ENCODE measurements at places on chromosomes 16 and 17. TPM values are rescaled to one million over a fixed set of nuclear protein-coding genes. Genes with fewer than 3 reads are reported as not detected.

DNA sequence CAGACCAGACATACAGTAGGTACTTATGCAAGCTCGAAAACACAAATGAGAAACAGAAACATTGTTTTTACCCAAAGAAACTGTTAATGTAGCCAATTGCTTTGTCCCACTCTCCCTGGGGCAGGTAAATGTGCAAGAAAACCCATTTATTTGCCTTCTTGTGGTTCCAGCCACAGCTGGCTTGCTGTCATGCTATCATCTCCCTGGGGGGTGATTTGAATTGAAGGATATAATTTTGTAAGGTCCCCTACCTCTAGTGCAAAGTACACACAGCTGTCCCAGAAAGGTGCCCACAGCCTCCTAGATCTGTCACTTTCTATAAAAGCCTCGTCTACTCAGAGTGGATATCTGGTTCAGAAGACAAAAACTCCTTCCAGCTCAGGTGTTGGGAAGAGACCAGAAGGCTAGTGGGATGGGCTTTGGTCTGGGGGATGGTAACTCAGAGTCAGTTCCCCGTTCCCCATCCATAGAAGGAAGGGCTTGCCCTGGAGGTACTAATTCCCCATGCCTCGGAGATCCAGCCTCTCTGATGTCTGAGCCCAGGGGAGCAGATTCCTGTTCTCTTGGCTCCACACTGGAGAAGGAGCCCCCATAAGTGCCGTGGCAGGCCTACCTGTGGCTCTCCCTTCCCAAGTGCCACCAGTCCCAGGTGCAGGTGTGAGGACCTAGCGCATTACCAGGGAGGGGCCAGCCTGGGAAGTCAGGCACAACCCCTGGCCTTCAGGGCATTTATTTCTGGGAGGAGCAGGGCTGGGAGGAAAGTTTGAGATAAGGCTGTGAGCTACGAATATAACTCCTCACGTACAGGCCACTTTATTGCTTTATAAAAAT is 2.4 kb upstream of the PRR15L start:
- no peak for DNase-seq

DNA sequence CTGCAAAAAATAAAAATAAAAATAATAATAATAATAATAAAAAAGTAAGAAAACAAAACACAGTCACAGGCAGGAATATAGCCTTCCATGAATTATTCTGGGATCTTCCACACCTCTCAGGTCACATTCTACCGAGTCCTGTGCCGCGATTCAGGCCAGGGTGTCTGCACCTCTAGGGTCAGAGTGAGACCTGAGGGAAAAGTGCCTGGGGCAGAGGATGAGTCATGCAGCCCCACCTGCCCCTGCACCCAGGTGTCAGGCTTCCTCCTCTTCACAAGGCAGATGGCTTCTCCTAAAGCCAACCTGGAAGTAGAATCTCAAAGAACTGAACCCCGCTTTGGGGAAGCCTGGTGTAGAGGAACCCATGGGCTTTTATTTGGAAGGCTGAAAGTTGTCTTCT is 283.7 kb downstream of the CPPED1 start:
- DNase-seq: no peak

- no peak for DNase-seq
Measured at GRCh38 chr17:63495491-63495890, 18.6 kb downstream of the ACE start.

DNA sequence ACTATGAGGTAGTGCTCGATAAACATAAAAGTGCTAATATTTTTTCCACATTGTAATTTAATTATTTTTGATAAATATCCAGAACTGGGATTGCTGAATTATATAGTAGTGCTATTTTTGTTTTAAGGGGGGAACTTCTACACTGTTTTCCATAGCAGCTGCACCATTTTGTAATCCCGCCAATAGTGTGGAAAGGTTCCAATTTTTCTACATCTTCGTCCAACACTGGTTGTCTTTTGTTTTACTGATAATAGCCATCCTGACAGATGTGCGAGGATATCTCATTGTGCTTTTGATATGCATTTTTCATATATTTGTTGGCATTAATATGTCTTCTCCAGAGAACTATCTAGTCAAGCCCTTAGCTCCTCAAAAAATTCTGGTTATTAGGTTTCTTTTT is 259.6 kb upstream of the KCNJ16 start:
- no peak for DNase-seq

DNA sequence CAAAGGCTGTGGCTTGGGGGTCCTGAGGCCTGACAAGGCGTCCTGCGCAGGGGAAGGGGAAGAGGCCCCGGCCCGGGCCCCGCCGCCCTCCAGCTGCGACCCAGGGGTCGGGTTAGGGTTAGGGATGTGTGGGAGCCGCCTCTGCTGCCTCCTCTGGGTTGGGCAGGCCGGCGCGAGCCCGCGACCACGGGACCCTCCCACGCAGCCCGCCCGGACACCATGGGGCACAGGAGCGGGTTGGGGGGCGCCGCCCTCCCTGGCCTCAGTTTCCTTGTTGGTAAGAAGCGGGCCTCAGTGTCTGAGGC is 386 bp downstream of the CIAO3 start:
- DNase-seq: no peak

- DNase-seq: no peak
Measured at GRCh38 chr17:36506831-36507230, 20.4 kb downstream of the ZNHIT3 start.

- DNase-seq: no peak
Measured at GRCh38 chr17:27545562-27546229, 85.3 kb upstream of the LGALS9 start.

DNA sequence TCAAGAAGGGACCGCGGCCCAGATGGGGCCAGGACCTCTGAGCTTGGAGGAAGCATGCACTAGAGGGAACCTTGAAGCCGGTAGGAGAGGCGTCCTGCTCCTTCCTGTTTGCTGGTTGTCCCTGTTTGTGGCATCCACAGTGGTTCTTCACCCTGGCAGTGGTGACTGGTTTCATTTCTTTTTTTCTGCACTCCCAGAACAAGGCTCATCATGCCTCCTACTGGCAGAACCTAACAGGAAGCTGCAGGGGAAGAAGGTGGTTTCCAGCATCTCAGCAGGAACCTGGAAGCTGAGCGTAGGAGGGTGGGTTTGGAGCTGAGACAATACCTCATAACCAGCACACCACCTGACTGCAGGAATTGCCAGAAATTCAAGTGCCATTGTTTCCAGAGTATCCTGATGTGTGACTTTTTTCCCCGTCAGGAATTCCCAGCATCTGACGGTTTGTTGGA is 5.8 kb downstream of the TMEM231 start:
- no peak for DNase-seq

- no peak for DNase-seq
Measured at GRCh38 chr17:79742951-79743476, 12.3 kb downstream of the ENPP7 start.

DNA sequence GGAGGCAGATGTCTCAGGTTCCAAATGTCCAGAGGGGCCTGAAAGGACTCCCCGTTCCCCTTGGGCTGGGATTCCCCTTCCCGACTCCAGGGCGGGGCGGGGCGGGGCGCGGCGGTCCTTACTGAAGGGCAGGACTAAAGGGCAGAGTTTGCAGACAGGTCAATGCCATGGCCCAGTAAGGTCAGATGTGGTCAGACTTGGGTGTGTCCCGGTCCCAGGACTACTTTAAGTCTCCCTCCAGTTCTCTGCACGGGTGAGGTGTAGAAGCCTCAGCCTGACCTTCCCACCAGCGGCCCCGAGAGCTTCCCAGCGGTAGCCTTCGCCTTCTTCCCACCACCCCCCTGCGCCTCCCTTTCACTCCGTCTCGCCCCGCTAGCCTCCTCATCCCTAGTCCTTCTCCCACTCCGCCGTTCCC is 532 bp downstream of the KDM6B start:
- DNase-seq: peak; percentile 91

DNA sequence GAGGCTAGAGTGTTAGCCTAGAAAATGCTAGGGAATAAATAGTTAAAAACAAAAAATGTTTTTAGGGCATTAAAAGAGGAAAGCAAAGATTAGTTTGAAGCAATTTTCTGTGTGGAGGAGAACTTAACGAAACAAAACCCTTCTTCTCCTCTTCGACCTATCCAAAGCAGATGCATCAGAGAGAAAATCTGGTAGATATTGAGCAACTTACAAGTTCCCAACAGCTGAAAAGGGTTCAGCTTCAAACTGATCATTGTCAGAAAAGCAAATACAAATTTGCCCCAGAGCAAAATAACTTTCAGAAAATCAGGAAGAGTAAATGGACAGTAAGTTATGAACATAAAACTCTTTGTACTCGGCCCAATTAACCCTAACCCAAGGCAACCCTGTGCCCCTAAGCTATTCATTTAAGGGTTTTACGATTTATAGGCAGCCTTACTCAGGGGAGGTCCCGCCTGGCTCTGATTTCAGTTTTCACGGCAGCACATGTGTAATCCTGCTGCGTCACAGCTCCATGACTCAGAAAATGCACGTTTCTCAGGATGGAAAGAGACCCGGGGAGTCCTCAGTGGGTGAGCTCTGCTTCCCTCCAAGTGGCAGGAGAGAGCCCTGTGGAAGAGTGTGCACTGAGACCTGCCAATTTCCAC is 405.7 kb upstream of the SALL1 start:
- no peak for DNase-seq

GRCh38 chr16:7716660-7717550 is 384.3 kb downstream of the RBFOX1 start:
- no peak for DNase-seq

DNA sequence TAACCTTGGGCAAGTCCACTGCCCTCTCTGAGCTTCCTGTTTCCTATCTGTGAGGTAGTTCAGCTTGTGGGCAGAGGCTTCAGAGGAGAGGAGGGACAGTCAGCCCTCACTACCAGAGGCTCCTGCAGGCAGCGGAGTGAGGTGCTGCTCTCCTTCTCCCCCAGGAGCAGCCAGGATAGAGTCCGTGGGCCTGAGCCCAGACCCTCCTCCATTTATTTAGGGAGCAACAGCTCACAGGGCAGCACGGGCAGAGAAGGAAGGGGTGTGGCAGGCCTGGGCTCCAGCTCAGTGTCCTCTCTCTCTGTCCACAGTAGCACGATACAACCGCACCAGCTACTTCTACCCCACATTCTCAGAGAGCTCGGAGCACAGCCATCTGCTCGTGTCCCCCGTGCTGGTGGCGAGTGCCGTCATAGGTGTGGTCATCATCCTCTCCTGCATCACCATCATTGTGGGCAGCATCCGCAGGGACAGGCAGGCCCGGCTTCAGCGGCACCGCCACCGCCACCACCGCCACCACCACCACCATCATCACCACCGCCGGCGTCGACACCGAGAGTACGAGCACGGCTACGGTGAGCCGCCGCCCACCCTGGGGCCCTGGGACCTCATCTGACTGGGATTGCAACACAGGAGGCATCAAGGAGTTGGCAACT is 42.3 kb downstream of the BEAN1 start:
- peak; percentile 36 for DNase-seq

DNA sequence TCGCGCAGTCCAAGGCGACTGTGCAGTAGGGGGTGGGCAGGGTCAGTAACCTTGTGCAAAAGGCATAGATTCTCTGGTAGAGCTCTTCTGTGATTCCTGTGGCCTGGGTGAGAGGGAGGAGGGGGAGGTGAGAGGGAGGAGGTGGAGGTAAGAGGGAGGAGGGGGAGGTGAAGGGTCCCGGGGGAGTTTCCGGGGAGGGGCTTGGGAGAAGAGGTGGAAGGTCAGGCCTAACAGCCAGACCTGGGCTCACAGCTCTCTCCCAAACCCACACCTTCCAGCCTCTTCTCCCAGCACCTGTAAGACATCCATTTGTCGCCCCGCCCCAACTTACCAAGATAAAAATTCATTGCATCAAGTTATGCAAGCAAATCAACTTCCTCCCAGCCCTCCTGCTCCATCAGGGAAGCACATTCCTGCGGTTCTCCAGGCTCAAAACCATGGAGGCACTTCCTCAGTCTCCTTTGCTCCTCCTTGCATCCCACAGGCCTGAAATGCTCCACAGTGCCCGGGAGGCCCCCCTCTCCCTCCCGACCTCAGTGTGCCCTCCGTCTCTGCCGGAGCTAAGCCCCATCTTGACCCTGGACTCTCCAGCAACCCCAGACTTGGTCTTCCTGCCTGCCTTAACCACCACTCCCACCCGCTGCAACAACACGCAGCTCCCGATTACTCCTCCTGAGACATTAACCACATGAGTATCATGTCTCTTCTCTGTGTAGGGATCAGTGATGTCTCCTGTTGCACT is 30.5 kb downstream of the PIK3R6 start:
- no peak for DNase-seq

DNA sequence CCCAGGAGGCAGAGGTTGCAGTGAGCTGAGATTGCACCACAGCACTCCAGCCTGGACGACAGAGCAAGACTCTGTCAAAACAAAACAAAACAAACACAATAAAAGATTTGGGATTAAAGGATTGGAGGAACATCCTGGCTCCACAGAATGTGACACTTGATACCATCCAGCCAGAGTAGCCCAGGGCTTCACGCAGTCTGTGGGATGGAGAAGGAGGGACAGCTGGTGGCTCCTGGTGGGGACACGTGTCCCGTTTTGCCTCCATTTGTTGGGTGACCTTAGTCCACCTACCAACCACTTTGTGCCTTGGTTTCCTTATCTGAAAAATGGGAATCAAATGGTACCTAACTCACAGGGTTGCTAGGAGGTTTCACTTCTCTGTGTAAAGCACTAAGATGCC is 12.4 kb upstream of the CYB561 start:
- DNase-seq: no peak

DNA sequence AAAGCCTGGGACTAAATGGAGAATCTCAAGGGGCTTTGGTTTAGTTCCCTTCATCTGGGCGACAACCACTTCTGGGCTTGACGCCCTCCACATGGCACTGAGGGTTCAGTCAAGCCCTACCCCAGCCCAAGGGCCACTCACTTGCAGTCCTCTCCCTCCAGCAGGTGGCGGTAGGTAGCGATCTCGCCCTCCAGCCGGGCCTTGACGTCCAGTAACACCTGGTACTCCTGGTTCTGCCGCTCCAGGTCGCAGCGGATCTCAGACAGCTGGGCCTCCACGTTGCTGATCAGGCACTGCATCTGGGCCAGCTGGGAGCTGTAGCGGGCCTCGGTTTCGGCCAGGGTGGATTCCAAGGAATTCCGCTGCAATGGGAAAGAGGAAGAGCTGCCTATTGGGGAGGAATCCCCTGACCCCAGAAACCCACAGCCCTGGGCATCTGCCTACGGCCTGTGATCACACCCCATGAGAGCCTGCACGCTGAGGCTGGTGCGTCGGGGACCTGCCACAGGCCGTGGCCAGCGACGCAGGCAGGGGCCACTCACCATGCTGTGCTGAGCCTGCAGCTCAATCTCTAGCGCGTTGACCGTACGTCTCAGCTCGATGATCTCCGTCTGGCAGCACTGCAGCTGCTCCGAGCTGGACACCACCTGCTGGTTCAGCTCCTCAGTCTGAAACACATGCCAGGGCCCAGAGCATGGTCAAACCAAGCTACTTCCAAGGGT is 2.7 kb downstream of the KRT36 start:
- DNase-seq: peak; percentile 81

DNA sequence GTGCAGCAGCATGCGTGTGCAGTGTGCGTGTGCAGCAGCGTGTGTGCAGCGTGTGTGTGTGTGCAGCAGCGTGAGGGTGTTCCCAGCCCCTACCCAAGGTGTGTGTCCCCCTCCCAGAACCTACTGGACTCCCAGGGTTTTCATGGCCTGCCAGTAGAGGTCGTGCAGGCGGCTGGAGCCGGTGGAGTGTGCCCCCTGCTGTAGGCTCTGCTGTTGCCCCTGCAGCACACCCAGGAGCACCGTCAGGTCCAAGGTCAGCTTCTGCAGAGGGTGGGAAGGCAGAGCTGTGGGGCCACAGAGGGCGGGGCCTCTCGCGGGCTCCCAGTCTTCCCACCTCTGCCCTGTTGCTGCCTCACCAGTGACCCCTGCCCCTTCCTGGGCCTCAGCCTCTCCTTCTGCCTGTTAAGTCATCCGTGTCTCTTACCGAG is 14.9 kb downstream of the MYBBP1A start:
- DNase-seq: no peak

The OTOA gene
- total RNA-seq: 0.90 TPM

The ZNF213 gene
- 9.1 TPM for total RNA-seq
